ENCODE measurements at places on chromosomes 5 and 9. TPM values are rescaled to one million over a fixed set of nuclear protein-coding genes. Genes with fewer than 3 reads are reported as not detected.

CCNI2 gene
- total RNA-seq, result not detected

PITX1 gene
- total RNA-seq, result 40.8 TPM

DNA sequence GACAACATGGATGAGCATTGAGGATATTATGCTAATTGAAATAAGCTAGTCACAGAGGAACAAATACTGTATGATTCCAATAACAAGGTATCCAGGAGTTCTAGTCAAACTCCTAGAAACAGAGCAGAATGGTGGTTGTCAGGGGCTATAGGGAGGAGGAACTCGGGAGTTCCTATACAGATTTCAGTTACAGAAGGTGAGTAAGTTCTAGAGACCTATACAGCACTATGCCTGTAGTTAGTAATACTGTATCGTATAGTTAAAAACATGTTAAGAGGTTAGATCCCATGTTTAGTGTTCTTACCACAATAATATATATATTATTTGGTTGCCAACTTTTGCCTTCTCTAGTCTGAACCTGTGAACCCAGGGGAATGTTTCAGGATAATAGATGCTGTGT, 7.9 kb upstream of the OXCT1 start:
- no peak for DNase-seq

- DNase-seq, result no peak
Measured at GRCh38 chr5:133426264-133426663, 186.1 kb downstream of the FSTL4 start.

DNA sequence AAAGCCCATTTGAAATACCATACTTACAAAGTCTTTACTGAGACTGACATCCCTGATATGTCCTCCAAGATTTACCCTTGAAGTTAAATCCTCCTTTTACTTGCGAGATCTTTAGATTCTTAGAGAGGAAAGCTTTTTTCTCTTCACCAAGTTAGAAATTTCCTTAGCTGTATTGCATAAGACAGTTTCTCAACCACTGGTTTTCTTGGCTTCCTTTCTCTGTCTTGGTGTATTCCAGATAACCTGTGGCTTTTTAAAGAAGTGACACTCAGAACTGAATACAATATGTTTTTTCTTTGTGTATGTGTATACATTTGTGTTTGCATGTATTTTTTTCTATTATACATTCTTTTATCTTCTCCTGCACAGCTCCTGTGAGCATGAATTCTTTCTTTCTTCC, 65.0 kb downstream of the SNCAIP start:
- no peak for DNase-seq

DNA sequence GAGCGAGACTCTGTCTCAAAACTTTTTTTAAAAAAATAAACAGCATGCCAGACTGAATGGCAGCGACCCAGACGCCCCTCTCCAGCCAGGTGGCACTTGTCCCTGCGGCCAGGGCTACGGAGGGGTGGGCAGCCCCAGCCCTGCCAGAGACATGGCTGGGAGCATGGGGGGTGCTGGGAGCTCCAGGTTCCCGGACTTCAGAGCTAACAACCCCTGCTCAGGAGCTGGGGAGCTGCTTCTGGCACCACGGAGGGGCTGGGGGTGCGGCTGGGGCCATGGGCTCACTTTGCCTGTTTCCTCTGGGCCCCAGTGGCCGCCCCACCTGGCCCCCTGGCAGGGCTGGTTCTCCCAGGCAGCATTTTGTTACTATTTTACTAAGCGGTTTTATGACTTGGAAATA, 49.9 kb downstream of the SLC12A7 start:
- no peak for DNase-seq

GRCh38 chr5:161369022-161369421, 177.5 kb downstream of the GABRB2 start:
- no peak for DNase-seq

- DNase-seq, result no peak
Measured at GRCh38 chr5:107634981-107635848, 35.5 kb downstream of the EFNA5 start.

- DNase-seq, result no peak
Measured at GRCh38 chr5:37896159-37896558, 56.3 kb upstream of the GDNF start.

PCDHGA9 gene
- total RNA-seq, result 1.9 TPM

- DNase-seq, result no peak
Measured at GRCh38 chr5:14506140-14506538, 75.5 kb upstream of the OTULINL start.

Data from PC-3 (cell line).